ENCODE measurements at places on chromosomes 6 and 20. TPM values are rescaled to one million over a fixed set of nuclear protein-coding genes. Genes with fewer than 3 reads are reported as not detected.

DNA sequence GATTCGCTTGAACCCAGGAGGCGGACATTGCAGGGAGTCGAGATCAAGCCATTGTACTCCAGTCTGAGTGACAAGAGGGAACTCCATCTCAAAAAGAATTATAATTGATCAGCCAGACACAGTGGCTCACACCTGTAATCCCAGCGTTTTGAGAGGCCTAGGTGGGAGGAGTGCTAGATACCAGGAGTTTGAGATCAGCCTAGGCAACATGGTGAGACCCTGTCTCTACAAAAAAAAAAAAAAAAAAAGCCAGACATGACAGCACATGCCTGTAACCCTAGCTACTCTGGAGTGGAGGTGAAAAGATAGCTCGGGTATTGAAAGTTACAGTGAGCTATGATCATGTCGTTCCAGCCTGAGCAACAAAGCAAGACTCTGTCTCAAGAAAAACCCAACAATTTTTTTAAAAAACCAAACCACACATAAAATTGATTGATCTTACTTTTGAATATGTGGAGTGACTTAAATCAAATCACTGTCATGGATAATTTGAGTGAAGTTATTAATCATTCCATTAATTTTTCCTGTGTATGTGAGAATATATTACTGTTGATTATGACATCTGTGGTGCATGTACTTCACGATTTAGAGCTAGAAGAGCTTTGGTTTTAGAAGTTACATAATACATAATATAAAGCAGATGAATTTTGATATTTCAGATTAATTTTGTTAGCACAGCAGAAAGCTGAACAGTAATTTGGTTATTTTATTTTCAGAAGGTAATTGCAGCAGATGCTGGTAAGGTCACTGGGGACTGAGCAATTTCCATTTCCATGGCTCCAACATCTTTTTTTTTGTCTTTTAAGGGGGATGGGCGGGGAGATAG is 34.4 kb downstream of the NCOA7 start:
- DNase-seq = no peak

DNA sequence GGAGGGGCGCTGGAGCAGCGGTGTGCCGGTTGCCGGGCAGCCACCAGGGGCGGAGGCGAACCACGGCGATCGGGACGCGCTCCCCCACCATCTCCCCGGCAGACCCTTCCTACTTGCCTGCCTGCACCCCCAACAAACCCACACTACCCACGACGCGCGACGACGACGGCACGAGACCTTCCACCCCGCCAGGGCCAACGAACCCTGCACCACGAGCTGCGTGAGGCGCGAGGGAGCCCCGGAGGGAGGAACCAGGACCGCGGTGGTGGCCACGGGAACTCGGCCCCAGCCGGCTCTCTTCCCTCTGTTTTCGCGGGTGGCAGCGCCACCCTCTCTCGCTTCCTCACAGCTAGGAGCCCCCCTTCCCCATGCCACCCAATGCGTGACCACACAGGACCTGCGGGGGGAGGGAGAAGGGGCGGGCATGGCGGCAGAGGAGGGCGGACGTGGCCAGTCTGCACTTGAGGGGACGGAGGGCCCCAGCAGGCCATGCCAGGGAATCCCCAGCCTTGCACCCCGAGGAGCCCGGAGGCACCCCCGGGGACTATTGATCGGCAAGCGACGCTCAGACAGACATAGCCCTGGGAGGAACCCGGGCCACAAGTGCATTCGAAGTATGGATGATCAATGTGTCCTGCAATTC is 1516.4 kb upstream of the DEFB115 start:
- DNase-seq = no peak

- DNase-seq = peak; percentile 17
Observed at GRCh38 chr6:148999929-149000468, 253.2 kb downstream of the UST start.

- DNase-seq = no peak
Observed at GRCh38 chr6:169577974-169578373, 123.9 kb downstream of the WDR27 start.

DNA sequence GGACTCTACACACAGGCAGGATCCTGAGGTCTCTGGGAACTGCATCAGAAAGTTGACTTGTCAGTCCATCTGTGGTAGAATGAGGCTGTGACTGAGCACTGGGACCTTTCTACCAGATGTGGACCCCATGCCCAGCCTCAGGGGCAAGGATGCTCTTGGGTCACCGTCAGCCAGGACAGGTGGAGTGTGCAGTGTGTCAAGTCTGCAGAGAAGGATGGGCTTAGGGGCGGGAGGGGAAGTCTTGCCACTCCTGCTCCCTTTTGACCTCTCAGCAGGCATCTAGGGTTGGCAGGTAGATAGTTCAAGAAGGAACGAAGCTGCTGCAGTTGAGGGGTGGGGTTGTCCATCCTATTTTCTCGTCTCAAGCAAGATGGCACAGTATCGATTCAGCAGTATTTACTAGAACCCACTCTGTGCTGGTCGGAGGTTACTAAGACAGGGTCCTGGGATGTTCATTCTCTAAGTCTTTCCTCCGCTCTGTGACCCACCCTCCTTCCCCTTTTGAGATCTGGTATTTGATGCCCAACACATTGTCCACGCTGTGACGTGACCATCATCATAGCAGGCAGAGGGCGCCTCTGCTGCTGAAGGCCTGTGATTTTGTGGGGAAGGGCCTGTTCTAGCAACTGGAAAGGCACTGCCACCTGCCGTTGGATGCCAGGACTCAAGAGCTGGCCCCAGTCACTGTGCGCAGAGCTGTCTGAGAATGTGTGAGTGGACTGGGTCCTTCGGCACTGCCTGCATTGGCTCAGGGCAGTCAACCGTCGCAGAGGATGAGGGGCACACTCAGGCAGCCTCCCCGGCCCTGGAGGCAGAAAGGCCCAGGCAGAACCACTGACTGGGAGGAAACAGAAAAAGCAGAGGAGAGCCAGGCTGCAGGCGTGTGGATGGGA is 23.2 kb downstream of the RBCK1 start:
- DNase-seq = peak; percentile 47

Gene KIF25
- not detected for total RNA-seq

Gene TSBP1
- total RNA-seq = not detected

Gene HSPA1L
- total RNA-seq = 3.0 TPM

Gene BTBD9
- 14.7 TPM for total RNA-seq

Gene DEFB110
- not detected for total RNA-seq

Gene ZSCAN26
- 9.9 TPM for total RNA-seq

Gene REPS1
- 41.9 TPM for total RNA-seq

All from activated CD4-positive, alpha-beta memory T cell treated with anti-CD3 and anti-CD28 coated beads, Interleukin-2, amount 10 ng/mL, durations not matched to agents 7 days and 5 days (primary cell).